ENCODE measurements at places on chromosomes 12 and 14.
A peak's percentile ranks its signal among the peaks of the same experiment; 100 is the strongest.

DNA sequence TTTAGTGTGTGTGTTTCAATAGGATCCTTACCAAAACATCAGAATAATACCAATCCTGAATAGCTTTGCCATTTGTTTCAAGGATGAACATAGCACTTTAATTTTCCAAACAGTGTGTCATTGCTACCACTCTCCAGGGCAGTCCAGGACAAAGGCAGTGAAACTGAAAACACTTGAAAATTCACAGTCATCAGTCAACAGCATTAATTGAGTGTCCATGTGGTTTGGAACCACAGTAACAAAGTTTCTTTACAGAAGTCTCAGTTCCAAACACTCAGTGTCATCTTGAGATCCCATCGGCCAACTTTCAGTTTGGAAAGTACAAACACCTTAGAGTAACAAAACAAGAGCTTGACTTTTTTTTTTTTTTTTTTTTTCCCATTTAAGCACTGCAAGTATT is 228.4 kb upstream of the SOX5 start:
- DNase-seq = no peak

GRCh38 chr12:18943200-18943599 is 186.3 kb upstream of the PLEKHA5 start:
- DNase-seq = no peak

GRCh38 chr12:29783773-29784666 is at the start of gene TMTC1:
TMTC1 (minus strand) TSS chr12:29783942; CDS start chr12:29783751, 191 bp downstream.
- peak; percentile 47 for DNase-seq

- no peak for DNase-seq
Observed at GRCh38 chr12:22874151-22874550, 249.2 kb downstream of the ETNK1 start.

- DNase-seq = no peak
Observed at GRCh38 chr14:29749829-29750228, 177.8 kb downstream of the PRKD1 start.

DNA sequence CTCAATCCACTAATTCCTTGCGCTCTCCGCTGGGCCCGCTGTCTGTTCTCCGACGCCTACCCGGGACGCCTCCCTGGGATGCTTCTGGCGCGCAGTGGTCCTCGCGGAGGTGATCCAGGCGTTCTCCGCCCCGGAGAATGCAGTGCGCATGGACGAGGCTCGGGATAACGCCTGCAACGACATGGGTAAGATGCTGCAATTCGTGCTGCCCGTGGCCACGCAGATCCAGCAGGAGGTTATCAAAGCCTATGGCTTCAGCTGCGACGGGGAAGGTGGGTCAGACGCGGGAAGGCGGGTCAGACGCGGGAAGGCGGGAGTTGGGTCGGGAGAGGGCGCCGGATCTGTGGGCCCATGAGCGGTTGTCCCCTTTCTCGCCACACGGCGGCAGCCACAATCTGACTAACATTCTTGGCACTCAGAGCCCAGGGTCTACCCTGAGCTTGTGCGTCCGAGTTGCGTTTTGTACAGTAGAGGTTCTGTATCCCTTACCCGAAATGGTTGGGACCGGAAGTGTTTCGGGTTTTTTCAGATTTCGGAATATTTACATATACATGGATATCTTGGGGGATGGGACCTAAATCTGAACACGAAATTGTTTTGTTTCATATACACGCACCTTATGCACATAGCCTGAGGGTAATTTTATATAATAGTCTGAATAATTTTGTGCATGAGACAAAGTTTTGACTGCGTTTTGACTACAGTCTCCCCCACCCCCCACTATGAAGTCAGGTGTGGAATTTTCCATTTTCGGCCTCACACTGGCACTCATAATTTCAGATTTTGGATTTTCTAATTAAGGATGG is 762 bp downstream of the C12orf57 start:
- DNase-seq = peak; percentile 93

GRCh38 chr12:98408681-98409080 is 106.7 kb upstream of the TMPO start:
- DNase-seq = no peak

GRCh38 chr12:26493656-26494055 is 298.3 kb downstream of the SSPN start:
- no peak for DNase-seq

- no peak for DNase-seq
Observed at GRCh38 chr12:93015871-93016751, 87.0 kb upstream of the EEA1 start.

- DNase-seq = peak; percentile 57
Observed at GRCh38 chr14:22118899-22119477, 445.4 kb upstream of the OR4E1 start.

- DNase-seq = no peak
Observed at GRCh38 chr12:54010053-54010971, 1.5 kb downstream of the HOXC8 start.

DNA sequence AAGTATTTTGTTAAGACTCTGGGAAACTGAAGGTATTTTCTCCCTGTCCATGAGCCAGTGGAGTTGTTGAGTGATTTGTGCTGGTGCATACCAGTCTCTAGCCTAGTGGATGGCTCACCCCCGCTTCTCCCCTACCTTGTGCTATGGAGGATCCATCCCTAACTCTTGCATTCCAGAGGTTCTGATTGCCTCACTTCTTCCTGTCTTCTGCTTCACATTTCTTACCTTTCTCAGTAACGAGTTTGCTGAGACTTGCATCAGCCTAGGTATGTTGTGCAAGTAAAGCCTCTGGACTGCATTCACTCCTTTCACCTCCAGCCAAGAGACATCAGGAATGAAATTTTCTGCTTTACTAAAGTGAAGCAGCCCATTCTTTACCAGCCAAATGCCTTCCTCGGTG is 391.6 kb downstream of the ZFP36L1 start:
- peak; percentile 93 for DNase-seq

GRCh38 chr12:107736914-107737313 is 24.0 kb downstream of the PRDM4 start:
- DNase-seq = no peak

DNA sequence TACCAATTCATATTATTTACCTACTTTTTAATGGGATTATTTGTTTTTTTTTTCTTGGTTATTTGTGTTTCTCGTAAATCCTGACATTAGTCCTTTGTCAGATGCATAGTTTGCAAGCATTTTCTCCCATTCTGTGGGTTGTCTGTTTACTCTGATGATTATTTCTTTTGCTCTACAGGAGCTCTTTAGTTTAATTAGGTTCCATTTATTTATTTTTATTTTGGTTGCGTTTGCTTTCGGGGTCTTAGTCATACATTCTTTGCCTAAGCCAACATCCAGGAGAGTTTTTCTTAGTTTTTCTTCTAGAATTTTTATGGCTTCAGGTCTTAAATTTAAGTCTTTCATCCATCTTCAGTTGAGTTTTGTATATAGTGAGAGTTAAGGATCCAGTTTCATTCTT is 289.9 kb downstream of the AKAP6 start:
- DNase-seq = no peak

DNA sequence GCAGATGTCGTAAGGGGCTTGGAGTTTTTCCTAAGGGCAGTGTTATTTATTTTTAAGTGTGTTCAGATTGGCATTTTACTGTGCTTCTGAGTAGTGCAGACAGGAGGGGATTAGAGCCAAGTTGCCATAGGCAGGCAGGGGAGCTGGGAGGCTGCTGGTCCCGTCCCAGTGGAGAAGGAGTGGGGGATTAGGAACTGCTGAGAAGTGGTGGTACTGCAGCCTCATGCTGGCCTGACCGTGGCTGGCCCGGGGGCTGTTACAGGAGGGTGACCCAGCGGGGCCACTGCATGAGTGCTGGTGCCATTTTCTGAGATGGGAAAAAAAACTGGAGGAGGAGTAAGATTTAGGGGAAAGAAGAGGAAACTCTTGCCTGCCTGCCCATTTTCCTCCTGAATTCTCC is 52.3 kb upstream of the DLK1 start:
- DNase-seq = no peak

DNA sequence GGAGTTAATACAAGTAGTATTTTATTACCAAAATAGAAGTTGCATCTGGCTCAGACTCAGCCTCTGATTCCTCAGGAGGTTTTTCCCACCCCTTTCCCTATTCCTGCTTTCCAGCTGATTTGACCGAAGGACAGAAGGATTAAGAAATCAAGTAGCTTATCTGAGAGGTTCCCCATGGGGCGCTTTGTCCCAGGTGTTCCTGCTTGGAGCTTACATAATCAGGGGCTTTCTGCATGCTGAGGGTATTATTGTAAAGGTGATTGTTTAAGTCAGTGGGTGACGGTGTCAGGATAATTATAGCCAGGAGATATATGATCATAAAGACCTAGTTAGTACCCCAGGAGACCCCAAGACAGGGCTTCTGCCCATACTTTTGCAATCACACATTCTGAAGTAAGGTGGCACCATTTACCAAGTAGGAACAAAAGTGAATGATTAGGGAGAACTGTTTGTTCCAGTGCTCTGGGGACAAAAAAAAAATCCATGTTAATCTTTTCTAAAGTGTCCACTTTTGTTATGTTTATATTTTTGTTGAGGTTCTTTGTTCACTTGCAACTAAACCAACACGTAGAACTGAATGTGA is 921.3 kb downstream of the NRXN3 start:
- DNase-seq = no peak

GRCh38 chr14:75205591-75205990 is 29.2 kb upstream of the TMED10 start:
- DNase-seq = peak; percentile 59

- no peak for DNase-seq
Observed at GRCh38 chr14:105563347-105563737, 37.0 kb downstream of the TMEM121 start.

DNA sequence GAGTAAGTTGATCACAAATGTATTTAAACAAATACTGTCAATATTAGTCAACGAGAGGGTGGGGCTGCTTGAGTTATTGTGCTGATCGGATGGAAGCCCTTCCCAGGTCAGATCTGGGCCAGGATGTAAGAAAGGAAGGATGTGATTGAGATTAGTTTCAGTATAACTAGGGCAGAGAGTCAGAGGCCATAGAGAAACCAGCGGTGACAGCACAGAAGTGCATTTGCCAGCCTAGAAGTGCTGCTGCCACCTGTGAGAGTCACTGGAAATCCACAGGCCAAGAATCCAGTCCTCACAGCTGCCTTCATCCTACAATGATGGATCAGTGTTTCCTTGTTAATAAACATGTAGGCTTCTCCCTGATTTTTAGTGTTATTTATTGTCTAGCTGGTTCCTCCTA is 9.8 kb upstream of the FERMT2 start:
- no peak for DNase-seq

GRCh38 chr14:85934123-85934885 is 404.4 kb downstream of the FLRT2 start:
- DNase-seq = peak; percentile 15

DNA sequence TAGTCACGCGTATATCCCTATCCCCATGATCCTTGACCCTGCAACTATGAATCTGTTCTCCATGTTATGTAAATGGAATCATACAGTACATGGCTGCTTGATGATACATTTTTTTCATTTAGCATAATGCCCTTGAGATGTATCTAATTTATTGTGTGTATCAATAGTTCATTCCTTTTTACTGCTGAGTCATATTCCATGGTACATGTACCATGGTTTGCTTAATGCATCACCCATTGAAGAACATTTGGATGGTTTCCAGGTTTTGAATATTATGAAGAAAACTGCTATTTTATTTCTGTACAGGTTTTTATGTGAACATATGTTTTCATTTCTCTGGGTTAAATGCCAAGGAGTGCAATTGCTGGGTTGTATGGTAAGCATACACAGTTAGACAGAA is 4.0 kb upstream of the RNASE10 start:
- no peak for DNase-seq

- DNase-seq = peak; percentile 85
Observed at GRCh38 chr12:52813885-52814709, at the start of gene KRT4. KRT4 (minus strand) TSS chr12:52814116; CDS start chr12:52814058, 58 bp downstream.

- DNase-seq = no peak
Observed at GRCh38 chr12:120962532-120963020, 15.8 kb upstream of the HNF1A start.

DNA sequence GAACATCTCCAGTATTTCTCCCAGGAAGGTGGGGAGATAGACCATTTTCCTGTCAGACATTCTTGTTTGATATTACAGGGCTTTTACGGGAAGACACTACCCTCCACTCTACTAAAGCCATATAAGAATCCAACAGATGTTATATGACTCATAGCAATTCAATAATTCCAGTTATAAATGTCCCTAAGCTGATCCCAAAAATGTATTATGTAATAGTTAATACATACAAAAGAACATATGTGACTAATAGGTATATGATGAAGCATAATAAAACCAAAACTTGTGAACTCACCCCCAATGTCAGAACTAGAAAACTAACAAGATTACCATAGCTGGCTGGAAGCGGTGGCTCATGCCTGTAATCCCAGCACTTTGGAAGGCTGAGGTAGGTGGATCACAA is 84.2 kb downstream of the EFCAB11 start:
- peak; percentile 86 for DNase-seq

DNA sequence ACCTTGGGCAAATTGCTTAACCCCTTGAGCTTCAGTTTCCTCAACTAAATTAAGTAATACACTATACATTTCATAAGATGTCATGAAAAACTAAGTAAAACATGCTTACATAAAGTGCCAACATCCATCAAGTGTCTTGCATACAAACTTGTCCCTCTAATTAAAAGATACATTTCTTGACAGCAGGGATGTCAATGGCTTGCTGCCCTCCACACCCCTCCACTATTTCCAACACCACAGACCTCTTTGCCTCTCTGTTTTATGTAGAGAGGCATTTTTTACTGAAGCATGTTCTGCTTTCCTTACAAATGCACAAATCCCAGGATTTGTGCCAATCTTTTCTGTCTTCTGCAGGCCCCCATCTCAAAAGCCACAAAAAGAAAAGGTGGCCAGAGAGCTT is 89.0 kb upstream of the HOXC13 start:
- no peak for DNase-seq

DNA sequence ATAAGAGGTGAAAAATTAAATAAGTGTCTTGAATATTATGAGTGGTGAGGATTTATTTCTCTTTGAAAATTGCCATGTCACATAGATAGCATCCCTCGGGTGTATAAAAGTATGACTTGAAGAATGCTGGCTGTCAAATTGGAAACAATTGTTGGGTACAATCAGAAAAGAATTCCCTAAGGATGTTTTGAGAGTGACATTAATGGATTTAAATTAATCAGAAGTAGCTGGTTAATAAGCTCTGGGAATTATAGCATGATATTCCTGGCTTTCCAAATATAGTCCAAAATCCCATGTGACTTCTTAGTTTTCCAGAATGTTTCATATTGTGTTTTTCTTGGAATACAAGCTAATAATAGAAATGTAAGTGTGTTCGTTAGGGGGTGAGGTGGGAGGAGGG is 196.5 kb downstream of the ANO4 start:
- no peak for DNase-seq

DNA sequence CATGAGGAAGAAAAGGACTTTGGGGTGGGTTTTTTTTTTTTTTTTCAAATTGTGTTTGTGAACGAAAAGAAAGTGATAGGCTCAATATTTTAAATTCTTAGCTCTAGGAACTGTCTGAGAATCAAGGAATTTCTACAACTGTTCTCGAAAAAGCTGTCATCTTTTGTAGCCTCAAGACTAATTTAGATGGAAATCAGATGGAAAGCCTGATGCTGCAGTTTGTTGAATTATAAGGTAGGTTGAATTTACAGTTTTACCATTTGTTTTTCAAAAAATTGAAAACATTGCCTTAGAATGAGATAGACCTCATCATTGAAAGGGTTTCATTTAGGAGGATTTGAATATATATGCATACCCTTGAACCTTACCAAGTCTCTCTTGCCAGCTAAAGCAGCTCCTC is 109.3 kb upstream of the TRHDE start:
- no peak for DNase-seq

- no peak for DNase-seq
Observed at GRCh38 chr12:131151558-131152345, 198.0 kb downstream of the ADGRD1 start.

GRCh38 chr12:19440019-19440858 is 947 bp downstream of the AEBP2 start:
- peak; percentile 51 for DNase-seq

- peak; percentile 45 for DNase-seq
Observed at GRCh38 chr12:88433997-88434703, 146.1 kb downstream of the KITLG start.
